Effector memory CD4-positive, alpha-beta T cell (primary cell): ENCODE measurements at places on chromosomes 6 and 20.

- DNase-seq: no peak
These were observed 81.3 kb upstream of the CD93 start for GRCh38 chr20:23167431-23167830.

DNA sequence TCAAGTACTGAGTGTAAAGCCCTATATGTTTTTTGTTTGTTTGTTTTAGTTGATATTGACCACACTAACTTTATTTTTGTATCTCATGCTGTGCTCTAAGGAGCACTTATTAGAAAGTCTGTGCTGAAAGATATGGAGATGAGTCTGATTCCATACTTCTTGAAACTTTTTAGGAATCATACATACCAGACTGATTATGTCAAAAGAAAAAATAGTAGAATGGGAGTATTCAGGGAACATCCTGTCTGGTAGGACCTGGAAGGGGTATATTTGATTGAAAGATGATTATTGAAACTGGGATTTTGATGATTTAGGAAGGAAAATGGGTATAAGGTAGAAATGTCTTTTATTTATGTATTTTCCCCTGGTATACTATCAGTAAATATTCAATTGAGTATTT is 111.4 kb downstream of the QKI start:
- DNase-seq: no peak

DNA sequence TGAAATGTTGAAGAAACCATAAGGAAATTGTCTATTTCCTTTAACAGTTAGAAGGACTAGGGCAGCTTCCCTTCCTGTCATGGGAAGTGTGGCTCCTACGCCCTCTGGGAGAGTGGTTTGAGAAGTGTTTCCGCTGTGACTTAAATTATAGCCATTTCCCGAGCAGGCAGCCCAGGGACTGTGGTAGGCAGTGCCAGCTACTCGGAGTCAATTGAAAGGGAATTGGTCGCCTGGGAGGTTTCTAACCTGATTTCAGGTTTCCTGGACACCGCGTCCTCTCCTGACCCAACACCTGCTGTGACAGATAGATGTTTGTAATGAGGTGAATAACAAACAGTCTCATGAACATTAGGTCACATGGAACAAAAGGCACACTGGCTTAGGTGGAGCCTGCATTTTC is 256.1 kb upstream of the PLCB4 start:
- no peak for DNase-seq

DNA sequence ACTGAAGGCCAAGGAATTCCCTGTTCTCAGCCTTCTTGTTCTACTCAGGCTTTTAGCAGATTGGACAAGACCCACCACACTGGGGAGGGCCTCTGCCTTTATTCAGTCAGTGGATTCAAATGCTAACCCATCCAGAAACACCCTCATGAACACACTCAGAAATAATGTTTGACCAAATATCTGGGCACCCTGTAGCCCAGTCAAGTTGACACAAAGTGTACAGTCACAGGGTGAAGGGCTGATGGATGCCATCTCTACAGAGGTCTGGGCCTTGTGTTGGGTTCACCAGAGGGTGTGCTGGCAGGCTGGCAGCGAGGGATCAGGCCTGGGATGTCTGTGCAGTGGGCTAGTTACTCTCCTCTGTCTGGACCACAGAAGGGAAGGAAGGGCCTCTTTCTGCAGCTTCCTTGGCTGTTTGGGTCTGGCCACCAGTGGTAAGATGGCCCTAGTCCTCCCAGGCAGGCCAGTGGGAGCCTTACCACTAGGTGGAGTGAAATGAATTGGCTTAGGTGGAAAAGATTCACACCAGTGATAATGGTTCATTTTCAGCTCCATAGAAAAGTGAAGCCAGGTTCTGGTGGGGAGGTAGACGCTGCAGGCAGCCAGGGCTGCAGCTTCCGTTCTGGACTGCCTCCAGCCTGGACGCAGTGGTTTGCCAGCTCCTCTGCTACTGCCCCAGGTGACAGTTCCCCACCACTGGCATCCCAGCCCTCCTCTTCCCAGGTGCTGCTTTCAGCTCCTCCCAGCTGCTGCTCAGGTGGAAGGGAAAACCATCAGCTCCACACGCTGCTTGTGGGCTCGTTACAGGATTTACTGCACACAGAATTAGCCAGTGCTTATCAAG is 9.2 kb downstream of the TUBB2A start:
- no peak for DNase-seq

- no peak for DNase-seq
These were observed 149.8 kb upstream of the AKAP12 start for GRCh38 chr6:151089978-151090377.
